Naive thymus-derived CD4-positive, alpha-beta T cell (primary cell): ENCODE measurements at places on chromosomes 7 and 10.

GRCh38 chr7:114623146-114623545, 208.5 kb downstream of the FOXP2 start:
- H3K27ac ChIP-seq = no peak overlapping the region
- no peaks in the 10 kb centered on the region for H3K27me3 ChIP-seq
- H3K4me1 ChIP-seq = no peaks in the 10 kb centered on the region
- no peak overlapping the region for H3K4me3 ChIP-seq
- no peaks in the 10 kb centered on the region for H3K36me3 ChIP-seq
- DNase-seq = no peak

DNA sequence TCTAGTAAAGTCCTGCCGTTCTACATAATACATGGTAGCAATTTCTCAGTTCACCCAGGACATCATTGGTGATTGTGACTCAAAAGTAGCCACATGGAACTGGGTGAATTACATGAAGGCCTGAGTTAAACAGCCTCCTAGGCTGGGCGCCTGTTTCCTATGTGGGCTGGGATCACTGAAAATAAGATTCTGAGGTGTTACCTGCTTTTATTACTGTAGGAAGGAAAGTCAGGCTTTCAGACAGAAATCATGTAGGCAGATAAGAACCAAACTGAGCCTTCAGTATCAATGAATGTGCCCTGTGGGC, 160.4 kb downstream of the CAMK1D start:
- no peaks in the 10 kb centered on the region for H3K36me3 ChIP-seq
- H3K4me3 ChIP-seq = no peak overlapping the region
- H3K4me1 ChIP-seq = no peaks in the 10 kb centered on the region
- DNase-seq = no peak
- H3K27ac ChIP-seq = no peak overlapping the region

DNA sequence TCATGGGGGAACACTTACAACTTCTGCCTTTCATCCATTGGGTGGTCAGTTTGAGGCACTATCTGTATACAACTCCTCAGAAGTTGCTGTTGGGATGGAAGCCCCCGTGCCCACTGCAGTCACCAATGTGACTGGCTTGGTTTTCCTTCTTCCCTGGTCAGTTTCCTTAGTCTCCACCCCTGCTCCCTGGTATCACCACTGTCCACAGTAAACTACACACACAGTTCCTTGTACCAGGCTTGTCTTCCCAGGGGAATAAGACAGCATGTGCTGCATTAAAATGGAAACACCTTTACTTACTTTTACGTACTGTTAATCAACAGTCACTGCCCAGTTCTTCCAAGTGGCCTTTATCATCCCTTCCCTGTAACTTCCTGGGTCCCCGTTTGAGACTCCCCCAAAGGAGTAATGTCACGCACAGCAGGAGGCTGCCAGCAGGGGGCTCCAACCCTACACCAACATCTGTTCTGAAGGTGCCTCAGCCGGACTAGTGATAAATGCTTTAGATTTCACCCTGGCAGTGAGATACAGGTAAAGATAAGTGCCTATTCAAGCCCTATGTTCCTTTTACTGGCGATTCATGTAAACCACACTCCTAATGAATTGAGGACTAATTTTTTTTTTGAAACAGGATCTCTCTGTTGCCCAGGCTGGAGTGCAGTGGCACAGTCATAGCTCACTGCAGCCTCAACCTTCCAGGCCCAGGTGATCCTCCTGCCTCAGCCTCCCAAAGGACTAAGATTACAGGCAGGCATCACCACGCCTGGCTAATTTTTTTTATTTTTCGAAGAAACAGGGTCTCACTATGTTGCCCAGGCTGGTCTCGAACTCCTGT, 45.3 kb upstream of the PIK3AP1 start:
- no peaks in the 10 kb centered on the region for H3K4me1 ChIP-seq
- H3K27ac ChIP-seq = no peak overlapping the region
- DNase-seq = peak; percentile 39
- H3K4me3 ChIP-seq = no peak overlapping the region

DNA sequence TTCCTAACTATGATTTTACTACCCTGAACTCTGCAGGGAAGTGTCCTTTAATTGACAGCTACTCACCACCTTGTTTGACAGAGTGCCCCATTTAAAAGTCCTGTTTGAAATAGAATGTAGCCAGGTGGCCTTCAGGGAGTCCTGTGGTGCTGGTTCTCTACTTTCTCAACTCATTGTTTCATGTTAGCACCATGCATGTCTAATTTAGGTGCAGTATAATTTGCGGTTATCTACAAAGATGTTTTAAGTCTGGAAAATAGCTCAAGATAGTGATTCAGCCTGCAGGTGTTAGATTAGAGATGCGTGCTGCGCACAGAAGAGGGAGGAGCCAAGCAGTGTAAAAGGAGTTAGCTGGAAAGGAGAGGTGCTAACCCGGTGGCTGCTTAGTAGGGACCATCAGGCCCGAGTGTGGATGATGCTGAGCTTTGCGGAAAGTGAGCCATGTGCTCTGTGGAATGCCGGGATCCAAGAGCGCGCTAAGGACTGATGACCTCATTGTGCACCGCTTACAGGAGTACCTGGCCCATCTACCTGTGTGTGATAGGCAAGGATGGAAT, 1.2 kb downstream of the CCM2 start:
- H3K27ac ChIP-seq = peak overlapping the region; percentile 84
- H3K4me1 ChIP-seq = peaks cover 18% of the 10 kb centered on the region

DNA sequence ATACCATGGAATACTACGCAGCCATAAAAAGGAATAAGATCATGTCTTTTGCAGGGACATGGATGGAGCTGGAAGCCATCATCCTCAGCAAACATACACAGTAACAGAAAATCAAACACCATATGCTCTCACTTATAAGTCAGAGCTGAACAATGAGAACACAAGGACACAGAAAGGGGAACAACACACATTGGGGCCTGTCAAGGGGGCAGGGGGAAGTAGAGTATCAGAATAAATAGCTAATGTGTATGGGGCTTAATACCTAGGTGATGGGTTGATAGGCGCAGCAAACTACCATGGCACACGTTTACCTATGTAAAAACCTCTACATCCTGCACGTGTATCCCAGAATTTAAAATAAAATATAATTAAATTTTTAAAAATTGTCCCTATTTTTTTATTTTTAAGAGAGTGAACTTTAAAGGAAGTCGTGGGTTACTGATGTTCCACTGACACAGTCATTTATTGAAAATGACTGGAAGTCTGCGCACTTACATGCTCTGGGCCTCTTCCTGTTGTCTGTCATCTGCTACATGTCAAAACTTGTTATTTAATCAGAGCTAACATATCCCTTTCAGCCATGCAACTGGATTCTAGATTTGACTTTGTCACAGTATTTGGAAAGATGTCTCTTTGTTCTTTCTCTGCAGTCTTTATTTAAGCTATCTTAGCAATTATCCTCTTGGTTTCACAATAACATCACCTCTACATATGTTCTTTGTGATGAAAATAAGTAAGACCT, 73.7 kb upstream of the ABCB5 start:
- H3K4me3 ChIP-seq = no peak overlapping the region
- no peaks in the 10 kb centered on the region for H3K27me3 ChIP-seq
- H3K36me3 ChIP-seq = no peaks in the 10 kb centered on the region
- no peak for DNase-seq
- no peaks in the 10 kb centered on the region for H3K4me1 ChIP-seq

GRCh38 chr10:8070440-8070839, 16.0 kb downstream of the GATA3 start:
- no peak overlapping the region for H3K27ac ChIP-seq
- peaks cover 40% of the 10 kb centered on the region for H3K36me3 ChIP-seq
- DNase-seq = no peak

GRCh38 chr10:105837951-105838350, 1196.9 kb downstream of the SORCS3 start:
- no peaks in the 10 kb centered on the region for H3K27me3 ChIP-seq
- H3K36me3 ChIP-seq = no peaks in the 10 kb centered on the region
- H3K4me3 ChIP-seq = peak overlapping the region; percentile 53
- peaks cover 15% of the 10 kb centered on the region for H3K4me1 ChIP-seq
- no peak for DNase-seq

DNA sequence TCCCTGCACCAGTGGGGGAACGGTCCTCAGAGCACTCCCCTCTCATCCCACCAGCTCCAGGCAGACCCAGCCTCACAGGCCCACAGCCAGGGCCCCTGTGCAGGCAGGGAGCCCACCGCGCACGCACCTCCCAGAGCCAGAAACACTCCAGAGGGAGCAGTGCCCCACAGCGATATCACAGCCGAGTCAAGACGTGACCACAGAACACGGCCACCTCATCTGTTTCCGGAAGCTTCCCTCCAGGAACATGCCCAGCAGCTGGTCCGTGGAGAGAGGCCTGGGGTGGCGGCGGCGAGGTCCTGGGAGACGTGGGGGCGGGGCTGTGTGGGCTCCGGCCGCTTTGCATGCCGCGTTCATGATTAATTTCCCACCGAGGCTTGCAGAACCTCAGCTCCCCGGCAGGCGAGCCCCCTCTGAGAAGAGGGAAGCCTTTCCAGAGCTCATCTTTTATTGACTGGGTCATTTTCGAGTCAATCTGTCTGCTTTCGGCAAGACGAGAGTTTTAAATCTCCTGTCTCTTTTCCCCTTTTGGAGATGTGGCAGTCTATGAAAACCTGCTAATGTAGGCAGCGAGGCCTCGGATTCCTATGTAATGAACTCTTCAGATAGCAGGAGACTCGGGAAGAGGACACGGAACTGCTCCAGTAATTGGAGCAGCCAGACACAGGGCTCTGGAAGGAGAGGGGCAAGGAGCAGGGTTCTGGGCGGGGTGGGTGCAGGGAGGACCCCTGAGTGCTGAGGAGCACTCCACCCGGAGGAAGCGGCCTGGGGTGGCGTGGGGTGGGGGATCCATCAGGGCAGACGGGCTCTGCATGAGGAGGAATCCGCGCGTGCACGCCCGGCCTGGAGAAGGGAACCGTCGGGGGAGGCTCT, 242.8 kb downstream of the ELFN1 start:
- no peaks in the 10 kb centered on the region for H3K27me3 ChIP-seq
- no peak overlapping the region for H3K27ac ChIP-seq
- no peak for DNase-seq
- no peak overlapping the region for H3K4me3 ChIP-seq

DNA sequence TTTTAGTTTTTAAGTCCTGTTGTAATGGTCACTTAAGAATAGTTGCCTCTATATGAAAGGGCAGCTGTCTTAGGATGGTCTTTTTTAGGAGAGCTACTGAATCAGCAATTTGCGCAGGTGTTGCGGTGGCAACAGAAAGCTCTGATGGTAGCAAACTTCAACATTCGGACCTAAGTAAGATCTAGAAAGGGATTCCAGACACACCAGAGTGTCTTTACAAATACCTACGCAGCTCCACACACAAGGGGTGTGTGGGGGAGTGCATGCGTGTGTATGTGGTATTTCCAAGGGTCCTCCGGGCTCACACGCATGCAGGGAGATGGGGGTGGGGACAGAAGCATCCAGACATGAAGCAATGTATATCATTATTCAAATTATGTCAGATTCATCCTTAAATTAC, 438.6 kb upstream of the MGMT start:
- H3K36me3 ChIP-seq = no peaks in the 10 kb centered on the region

DNA sequence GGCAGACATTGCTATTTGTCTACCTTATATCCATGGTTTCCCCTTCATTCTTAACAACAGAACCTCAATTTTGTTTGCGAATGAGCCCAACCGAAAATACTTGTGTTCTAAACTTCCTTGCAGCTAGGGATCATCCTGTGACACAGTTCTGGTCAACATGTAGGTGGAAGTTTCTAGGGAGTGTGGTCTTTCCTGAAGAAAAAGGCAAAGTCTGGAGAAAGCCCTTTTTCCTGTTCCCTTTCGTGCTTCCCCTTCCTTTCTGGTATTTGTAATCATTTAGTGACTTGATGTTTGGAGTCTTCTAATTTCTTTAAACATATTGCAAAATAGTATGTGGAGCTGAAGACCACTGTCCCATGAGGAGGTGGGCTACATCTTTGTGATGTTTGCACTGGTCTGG, 2.9 kb upstream of the IFRD1 start:
- H3K36me3 ChIP-seq = peaks cover 9% of the 10 kb centered on the region
- peaks cover 9% of the 10 kb centered on the region for H3K4me1 ChIP-seq
- no peak overlapping the region for H3K27ac ChIP-seq
- H3K4me3 ChIP-seq = no peak overlapping the region
- H3K27me3 ChIP-seq = no peaks in the 10 kb centered on the region

DNA sequence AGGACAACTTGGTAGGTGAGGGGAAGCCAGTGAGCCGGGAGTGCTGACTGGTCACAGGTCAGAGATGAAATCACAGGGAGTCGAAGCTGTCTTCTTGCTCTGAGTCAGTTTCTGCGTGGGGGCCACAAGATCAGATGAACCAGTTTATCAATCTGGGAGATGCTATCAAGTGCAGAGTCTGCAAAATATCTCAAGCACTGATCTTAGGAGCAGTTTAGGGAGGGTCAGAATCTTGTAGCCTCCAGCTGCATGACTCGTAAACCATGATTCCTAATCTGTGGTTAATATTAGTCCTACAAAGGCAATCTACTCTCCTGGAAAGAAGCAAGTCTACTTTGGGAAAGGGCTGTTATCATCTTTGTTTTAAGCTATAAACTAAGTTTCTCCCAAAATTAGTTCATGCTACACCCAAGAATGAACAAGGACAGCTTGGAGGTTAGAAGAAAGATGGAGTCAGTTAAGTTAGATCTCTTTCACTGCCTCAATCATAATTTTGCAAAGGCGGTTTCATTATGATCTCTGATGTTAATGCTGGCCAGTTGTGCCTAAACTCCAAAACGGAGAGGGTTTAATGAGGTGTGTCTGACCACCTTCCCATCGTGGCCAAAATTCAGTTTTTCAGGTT, 8.4 kb upstream of the LMOD2 start:
- H3K27me3 ChIP-seq = no peaks in the 10 kb centered on the region
- H3K36me3 ChIP-seq = no peaks in the 10 kb centered on the region
- H3K27ac ChIP-seq = no peak overlapping the region

GRCh38 chr10:77350711-77351119, 286.9 kb downstream of the KCNMA1 start:
- H3K36me3 ChIP-seq = no peaks in the 10 kb centered on the region
- H3K27me3 ChIP-seq = peaks cover 3% of the 10 kb centered on the region
- no peak overlapping the region for H3K4me3 ChIP-seq
- DNase-seq = no peak
- no peak overlapping the region for H3K27ac ChIP-seq

DNA sequence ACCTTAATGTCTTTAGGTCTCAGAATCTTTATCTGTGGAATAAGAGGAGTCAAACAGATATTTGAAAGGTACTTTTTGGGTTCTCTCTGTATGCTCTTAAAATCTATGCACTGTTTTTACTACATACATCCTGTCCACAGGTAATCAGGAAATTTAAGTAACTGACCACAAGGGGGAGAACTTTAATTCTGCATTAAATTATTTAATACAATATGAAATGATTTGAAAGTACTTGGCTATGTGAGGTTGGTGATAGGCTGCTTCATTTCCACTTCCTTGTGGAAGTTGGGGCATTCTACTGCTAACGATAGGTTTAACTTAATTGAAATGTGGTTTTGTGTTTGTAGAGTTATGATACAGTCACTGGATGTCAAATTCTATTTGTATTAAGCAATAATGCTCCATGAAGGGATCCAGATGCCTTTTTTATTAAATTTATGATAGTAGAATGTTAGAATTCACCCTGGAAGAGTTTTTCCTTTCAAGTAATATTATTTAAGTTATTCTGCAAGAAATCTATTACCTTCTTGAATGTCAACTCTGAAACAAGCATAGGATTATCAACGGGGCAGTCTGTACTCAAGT, 6.0 kb downstream of the TEX47 start:
- H3K4me1 ChIP-seq = no peaks in the 10 kb centered on the region
- no peaks in the 10 kb centered on the region for H3K27me3 ChIP-seq
- no peak overlapping the region for H3K4me3 ChIP-seq
- no peak overlapping the region for H3K27ac ChIP-seq
